ENCODE measurements at places on chromosomes 13 and 19.

DNA sequence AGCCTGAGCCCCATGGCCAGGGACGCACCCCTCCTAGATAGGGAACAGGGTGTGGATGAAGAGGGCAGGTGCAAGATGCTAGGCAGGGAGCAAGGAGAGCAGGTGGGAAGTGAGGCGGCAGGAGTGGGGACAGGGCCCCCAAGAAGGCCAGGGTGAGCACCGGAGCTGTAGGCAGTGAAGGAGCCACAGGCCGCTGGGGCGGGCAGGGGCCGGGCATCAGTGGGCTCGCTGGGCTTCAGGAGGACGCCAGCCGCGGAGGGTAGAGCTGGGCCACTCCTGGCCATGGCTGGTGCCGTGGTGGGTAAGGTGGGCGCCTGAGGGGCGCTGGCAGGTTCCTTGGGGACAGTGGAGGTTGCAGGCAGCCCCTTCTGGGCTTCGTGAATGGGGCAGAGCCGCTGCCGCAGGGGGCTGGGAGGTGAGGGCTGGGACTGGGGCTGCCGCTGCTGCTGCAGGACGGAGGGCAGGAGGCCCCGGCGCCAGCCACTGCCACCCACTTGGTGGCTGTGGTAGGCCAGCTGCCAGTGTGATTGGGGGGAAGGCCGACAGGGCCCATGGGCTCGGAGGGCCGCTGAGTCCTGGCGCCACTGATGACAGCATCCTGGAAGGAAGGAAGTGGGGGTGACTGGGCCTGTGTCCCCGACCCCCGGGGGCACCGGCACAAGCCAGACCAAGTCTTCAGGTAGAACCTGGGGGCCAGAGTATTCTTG, 2.1 kb downstream of the NKPD1 start:
- DNase-seq = no peak

DNA sequence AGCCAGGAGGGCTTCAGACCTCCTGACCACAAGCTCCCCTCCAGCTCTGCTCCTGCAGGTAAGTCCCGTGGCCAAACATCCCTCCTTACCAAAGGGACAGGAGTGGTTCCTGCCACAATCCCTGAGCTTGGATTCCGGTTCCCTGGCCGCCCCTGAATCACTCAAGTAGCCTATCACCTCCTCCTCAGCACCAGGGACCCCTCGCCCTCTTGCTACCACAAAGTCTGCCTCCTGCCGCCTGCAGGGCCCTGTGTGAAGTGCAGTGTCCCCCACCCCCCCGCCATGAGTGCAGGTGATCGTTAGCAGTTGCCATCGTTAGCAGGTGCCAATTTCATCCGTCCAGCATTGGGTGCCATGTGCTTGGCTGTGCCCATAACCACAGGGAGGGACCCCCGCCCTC, 40.8 kb upstream of the RANBP3 start:
- DNase-seq = no peak

DNA sequence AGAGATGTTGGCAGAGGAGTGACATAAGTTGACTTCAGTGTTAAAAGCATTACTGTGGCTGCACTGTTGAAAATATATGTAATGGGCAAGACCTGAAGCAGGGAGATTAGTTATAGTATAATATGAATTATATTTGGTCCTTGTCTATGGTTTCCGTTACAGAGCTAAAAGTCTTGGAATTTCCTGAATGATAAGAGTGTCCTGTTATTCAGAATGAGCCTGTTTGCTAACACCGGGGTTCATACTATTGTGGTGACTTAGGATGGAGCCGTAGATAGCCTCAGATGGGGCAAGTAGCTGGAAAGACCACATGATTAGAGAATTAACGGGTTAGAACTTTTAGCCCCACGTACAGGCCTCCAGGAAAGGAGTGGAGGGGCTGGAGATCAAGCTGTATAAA, 5.7 kb downstream of the USPL1 start:
- no peak for DNase-seq

- DNase-seq = peak; percentile 22
Measured at GRCh38 chr13:20387441-20387971, 138.2 kb downstream of the CRYL1 start.

GRCh38 chr13:112966776-112967175, 2.2 kb upstream of the MCF2L start:
- no peak for DNase-seq

DNA sequence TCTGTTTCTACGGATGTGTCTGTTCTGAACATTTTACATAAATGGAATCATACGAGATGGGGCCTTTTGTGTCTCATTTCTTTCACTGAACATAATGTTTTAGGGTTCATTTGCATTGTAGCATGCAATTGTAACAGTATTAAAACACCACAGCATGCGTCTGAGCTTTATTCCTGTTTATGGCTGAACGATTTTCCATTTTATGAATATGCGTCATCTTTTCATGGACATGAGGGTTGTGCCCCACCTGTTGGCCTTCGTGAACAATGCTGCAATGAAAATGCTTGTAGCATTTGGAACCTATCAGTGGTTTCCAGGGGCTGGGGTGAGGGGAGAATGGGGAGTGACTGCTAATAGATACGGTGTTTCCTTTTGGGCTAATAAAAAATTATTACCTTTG, 5.1 kb downstream of the OR10H1 start:
- no peak for DNase-seq

DNA sequence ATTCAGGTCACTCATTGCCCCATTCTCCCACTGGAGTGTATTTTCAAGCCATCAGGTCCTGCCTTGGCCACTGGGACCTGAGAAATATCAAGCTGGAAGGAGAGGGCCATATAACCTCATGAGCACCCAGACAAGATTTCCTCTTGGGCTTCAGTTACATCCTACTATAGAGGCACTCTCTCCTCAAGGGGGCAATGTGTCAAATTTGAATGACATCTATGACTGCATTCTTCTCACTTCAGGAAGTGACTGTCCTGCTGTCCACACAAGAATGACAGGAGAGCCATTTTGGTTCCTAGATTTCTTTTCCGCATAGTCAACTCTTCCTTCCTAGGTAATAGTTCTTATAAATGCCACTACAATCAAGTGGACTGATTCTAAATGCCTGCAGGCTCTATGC, 416.2 kb downstream of the DIAPH3 start:
- no peak for DNase-seq

DNA sequence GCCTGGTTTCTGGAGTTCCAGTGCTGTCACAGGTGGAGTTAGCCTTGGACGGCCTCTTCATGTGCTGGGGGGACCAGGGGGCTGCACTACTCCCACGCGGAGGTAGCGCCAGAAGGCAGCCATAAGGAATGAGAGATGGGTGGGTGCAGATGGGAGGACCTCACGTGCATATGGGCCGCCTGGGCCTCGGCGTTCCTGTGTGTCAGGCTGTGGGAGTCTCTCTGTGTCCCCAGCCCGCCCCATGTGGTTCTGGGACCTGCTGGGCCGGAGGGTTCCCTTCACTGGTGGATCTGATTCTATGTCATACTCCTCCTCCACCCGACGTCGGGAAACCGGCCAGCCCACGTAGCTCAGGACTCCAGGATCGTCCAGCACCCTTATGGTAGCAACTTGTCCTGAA, 149.0 kb upstream of the SOX1 start:
- no peak for DNase-seq

GRCh38 chr13:25213715-25214114, 41.6 kb upstream of the AMER2 start:
- DNase-seq = no peak
